ENCODE measurements at places on chromosomes 7 and 10. TPM values are rescaled to one million over a fixed set of nuclear protein-coding genes. Genes with fewer than 3 reads are reported as not detected.

WNT8B gene
- not detected for polyA plus RNA-seq

PPP1R17 gene
- not detected for polyA plus RNA-seq

SYT15 gene
- 1.7 TPM for polyA plus RNA-seq

TEX36 gene
- polyA plus RNA-seq, result not detected

AS3MT gene
- polyA plus RNA-seq, result 17.0 TPM

SPDYE2 gene
- polyA plus RNA-seq, result not detected

Data from adipose tissue (tissue), 3 donors.